ENCODE measurements at places on chromosomes 5 and 9.

DNA sequence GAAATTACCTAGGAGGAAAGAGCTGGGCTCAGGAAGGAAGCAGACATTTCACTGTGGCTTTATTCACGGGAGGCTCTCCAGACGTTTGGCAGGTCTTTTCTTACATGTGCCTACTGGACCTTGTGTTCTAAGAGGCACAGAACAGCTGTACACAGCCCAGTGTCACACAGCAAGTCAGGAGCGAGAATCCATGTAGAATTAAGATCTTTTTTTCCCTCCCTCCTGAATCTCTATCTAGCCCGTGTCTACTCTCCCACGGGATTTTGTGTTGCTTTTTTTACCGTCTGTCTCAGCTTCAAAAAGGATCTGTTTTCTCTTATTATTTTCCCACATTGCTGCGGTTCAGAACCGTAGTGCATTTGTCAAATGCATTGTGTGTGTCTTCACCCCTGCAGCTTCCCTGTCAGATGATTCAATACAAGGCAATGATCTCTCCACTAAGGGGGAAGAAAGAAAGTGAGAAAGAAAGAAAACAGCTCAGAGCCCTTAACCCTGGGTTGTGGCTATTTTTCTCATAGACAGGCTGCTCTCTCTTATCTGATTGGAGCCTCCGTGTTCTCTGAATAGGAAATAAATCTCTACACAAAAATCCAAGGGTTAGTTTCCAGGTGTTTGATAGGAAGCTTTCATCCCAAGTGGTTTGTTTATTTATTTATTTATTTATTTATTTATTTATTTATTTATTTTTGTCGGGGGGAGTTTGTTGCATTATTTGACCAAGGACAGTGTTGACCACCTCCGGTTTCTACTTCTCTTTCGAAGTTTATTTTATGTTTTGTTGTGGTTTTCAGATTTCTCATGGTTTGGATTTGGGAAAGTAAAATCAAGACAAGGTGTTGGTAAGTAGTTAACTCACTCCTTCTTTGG, 191.0 kb downstream of the NTRK2 start:
- no peak for DNase-seq

- DNase-seq = no peak
Measured at GRCh38 chr9:82419696-82420486, 431.3 kb downstream of the SPATA31D1 start.

- no peak for DNase-seq
Measured at GRCh38 chr9:108606401-108606800, 249.4 kb downstream of the ACTL7B start.

GRCh38 chr5:179794171-179794570, 385 bp downstream of the LTC4S start:
- no peak for DNase-seq

DNA sequence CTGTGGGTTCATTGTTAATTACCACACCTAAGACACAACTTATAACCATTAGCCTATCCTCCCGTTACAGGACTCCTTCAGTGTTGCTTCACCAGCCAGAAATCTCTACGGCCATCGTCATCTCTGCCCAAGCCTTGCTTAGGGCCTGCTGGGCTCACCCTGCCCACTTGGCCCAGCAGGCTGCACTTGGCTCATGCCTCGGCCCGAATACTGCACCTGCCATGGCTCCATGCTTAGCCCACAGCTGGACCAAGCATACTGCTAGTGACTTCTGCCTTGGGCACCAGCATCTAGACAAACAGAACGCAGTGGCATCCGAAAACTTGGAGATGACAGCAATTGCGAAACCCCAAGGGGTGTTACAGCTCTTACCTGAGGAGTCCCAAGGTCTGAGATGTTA, 2336.0 kb upstream of the ACO1 start:
- DNase-seq = no peak

- no peak for DNase-seq
Measured at GRCh38 chr5:18495157-18495556, 860.9 kb downstream of the TAF11L14 start.

DNA sequence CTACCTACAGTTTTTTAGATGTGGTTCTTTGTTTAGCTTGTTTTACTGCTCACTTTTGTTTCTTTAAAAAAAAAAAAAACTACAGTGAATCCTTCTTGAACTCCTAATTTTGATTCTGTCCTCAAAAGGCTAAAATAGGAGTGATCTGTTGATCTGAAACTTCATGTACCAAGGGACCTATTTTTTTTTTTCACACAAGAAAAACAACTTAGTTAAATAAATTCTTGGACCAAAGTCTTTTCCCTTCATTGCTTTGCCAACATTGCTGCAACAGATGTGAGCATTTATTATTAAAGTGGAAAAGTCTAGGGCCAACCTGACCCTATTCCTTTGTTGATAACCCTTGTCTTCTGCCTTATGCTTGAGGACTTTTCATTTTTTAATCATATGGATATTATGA, 236.8 kb downstream of the ARHGEF28 start:
- DNase-seq = no peak

GRCh38 chr5:1320436-1321344, 24.2 kb downstream of the CLPTM1L start:
- no peak for DNase-seq

DNA sequence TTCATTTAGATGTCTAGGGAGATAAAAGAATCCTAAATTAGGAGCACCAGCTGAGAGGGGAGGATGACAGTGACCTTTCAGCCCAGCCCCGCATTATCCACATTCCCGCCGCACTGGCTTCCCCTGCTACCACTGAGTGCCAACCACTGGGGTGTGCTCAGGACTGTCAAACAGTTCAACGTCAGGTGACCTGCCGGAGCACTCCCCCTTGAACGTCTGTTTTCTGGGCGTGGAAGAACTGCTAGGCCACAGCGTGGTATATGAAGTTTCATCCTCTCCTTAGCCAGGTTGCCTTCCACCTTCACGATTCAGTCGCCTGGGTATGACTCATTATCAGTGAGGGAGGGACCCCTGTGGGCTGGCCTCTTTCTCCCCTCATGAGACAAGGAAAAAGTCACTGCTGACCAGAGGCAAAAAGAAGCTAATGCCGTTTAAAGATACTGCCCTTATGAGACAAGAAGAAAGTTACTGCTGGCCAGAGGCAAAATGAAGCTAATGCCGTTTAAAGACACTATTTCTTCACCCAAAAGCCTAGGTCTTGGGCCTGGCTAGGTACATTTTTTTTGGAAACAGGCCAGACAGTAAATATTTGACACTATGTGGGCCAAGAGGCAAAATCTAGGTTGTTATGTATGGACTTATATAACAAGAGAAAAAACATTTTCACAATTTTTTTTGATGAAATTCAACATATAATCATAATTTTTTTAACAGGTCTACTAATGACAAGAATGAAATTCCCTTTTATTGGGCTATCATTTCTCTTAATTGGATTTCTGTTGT, 4.6 kb downstream of the NMRK1 start:
- no peak for DNase-seq

- no peak for DNase-seq
Measured at GRCh38 chr5:28714907-28715698, 1676.7 kb upstream of the CDH9 start.

GRCh38 chr5:157290156-157290980, 24.4 kb downstream of the CYFIP2 start:
- no peak for DNase-seq

- DNase-seq = no peak
Measured at GRCh38 chr5:76404223-76405211, 1.4 kb downstream of the IQGAP2 start.

GRCh38 chr9:68991457-68991856, 22.5 kb downstream of the PRKACG start:
- DNase-seq = no peak

DNA sequence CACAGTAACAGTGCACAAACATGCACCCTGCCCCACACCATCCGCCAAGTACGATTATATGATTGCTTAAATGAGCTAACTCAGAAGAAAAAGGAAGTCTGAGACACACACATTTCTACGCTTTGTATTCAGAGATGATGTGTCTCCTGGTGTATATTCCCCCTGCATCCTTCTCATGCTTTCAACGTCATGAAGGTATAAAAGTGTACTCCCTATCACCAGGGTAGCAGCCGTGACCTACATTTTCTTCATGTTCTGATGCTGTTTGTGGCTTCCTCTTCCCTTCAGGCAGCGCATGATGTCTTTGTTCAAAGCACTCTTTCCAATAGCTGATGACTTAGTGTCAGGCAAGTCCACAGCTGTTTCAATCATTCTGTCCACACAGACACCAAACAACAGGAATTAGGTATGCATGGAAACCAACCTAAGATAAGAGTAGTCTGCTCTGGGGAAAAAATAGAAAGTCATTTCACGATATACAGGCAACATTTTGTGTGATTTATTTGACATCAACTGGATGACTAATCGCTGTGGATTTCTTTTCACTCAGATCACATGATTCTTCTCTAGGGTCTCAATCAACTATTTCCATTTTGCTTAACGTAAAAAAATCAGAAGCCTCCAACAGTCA, 269.4 kb upstream of the PTGER4 start:
- DNase-seq = peak; percentile 76

DNA sequence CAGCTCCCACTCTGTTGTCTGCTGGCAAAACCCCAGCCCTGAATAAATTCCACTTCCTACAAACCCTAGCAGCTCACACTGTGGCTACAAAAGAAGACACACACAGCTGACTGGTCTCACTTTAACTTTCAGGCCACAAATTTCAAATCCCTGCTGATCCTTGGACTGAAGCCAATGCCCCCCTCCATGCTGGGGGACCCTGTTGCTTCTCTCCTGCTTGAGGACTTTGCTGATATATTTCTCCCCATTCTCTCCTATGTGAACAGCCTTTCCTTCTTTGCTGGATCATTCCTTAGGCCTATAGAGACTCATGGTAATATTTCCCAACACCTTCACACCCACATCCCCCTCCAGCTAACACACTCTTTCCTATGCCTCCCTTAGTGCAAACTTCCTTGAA, 79.6 kb upstream of the ADRA1B start:
- DNase-seq = no peak

DNA sequence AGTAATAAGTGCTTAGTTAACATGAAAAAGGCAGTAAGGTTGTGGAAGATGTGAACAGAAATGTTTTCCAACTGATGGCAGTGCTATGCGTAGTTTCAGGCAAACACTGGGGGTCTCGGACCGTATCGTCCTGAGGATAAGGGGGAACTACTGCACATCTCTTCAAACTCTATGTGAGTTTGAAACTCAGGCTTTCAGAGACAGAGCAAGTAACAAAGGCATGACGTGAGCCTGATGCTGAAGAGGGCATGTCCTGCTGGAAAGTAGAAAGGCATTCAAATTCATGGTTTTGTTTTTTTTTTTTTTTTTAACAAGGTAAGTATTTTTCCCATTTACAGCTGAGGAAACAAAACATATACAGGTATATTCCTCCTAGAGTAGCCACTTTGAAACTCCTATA, 59.9 kb downstream of the TRIM36 start:
- no peak for DNase-seq

DNA sequence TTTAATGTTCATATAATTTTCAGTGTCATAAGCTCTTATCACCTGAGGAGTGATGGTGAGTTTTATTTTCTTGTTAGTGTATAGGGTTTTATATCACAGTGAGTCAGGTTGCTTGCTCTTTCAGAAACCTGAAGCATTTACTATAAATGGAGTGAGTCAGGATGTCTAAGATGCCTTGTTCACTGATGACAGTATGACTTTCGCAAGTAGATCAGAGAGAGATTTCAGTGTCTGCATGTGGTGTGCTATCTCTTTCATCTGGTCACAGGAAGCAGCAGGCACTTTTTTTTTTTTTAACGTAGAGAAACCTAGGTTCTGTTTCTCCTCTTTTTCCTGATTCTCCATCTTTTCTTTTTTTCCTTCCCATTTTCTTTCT, 237.1 kb downstream of the DMRTA1 start:
- peak; percentile 18 for DNase-seq

DNA sequence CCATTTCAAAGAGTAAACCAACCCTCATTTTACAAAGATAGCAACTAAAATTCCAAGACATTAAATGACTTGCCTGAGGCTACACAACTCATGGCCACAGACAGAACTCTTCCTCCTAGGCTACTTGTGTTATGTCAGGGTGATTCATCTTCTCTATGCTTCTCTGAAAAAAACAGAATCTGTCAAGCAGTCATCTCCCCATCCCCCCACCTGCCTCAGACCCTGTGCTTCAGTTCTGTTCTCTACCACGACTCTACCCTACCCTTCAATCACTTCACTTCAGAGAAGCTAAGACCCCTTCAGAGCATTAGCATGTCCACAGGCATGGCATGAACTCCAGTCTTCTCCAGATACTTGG, 277.7 kb upstream of the PTGER4 start:
- peak; percentile 16 for DNase-seq

DNA sequence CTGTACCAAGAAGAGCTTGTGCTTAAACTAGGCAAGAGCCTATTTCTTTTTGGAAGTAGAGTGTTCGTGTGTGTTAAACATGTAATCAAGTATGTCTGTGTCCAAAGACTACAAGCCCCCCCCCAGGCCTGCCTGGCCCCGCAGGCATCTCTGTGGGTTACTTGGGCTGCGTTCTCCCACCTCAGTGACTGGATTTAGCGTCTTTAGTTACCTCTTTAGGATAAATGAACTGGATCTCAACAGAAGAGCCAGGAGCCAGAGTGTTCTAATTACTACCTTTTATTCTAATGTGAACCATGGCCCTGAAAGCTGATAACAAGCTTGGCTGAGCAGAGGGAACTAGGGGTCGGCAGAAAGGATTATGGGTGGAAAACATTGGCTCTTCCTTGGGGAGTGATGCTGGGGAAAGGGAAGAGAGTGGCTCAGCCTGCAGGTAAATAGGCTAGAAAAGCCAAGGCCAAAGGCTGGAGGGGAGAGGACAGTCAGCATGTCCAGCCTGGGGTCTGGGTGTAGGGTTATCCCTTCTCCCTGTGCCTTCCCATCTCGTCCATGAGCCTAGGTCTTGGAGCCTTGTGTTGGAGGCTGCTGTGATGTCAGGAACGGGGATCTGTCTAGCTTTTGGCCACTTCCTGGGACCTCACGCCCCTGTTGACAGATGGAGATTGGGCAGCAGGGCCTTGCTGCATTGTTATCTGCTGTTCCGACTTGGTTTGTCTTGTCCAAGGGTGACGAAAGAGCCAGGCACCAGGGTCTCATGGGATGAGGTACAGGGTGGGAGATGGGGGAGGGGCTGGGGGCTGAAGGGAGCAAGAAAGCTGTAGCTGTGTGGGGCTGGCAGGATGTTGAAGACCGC, 11.1 kb downstream of the CD74 start:
- DNase-seq = no peak

DNA sequence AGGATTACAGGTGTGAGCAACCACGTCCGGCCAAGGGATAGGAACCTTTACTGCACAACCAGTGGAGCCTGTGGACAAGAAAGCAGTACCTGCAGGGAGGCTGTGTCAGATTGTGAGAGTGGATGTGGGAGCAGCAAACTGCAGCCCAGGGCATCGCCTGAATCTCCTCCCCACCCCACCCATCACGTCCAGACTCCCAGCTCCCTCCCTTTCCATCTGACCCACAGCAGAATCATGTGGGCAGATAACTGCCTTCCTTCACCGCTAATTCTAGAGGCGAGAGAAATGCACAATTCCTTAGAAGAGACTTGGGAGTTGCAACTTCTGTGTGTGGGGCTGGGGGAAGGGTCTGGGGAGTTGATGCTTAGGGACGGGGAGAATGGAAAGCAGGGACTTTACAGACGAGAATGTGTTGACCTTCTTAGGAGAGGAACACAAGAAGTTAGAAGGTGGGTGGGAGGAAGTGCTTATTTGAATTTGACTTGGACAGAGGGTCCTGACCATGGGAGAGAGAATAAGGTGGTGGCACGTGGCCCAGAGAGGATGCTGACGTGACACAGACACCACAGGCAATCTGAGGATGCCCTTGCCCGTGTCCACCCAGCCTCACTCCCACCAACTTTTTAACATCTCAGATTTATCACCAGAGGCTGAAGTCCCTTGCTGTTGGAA, 4.5 kb upstream of the LCP2 start:
- no peak for DNase-seq

- no peak for DNase-seq
Measured at GRCh38 chr9:125346080-125346732, 84.6 kb downstream of the GAPVD1 start.

GRCh38 chr9:127122176-127123063, at the start of gene ANGPTL2:
Gene ANGPTL2 (minus strand): TSS chr9:127122635. CDS start chr9:127108731, 13,904 bp downstream.
- peak; percentile 80 for DNase-seq
